Testis (tissue), 5 donors: ENCODE measurements at places on chromosomes 12 and 14.

DNA sequence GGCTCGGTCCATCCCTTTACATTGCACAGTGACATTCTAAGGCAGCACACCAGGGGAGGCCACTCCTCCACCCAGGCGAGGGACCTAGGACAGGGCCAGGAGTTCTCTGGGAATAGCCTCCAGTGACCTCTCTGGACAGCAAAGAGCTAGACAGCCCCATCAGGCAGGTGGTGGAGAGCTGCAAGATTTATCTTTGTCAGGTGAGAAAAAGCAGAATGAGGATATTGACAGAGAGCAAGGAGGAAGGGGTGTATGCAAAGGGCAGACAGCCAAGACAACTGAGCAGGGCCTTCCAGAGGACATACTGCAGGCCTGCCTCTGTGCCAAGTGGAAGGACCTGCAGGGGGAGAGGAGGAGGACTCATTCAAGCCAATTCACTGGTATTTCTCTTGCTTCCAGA lies 112.4 kb upstream of the MAX start:
- peak; percentile 45 for DNase-seq

GRCh38 chr12:120453977-120454376 lies 7.7 kb downstream of the GATC start:
- DNase-seq = no peak

DNA sequence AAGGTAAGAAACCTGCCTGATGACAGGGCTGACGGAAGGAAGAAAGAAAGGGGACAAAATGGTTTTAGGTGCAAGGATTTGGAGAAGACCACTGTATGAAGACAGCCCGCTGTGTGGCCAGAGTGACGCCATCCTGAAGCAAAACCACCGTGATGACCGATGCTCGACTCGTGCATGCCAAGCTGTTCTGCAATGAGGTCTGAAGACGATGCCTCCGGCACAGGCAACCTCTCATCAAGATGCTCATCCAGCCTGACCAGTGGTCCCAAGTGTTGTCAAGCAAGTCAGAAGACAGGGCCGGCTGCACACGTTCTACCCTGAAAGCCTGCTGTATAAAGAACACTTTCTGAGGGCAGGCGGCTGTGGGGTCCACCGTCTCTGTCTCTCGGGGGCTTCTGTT lies 34.8 kb downstream of the STX2 start:
- no peak for DNase-seq

DNA sequence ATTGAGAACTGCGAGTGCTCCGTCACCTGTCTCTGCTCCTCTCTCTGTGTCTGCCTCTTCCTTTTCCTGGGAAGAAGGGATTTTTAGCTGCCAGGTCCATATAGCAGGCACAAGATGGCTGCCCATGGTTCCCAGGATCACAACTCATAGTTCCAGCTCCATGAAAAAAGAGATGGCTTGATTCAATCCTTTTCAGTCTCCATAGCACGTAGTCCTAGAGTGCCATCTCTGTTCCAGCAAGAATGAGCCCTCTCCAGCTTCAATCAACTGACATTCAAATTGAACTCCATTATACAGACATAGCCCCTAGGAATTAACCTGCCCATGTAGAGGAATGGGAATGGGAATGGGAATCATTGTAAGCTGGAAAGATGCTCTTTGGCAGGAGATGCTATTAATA lies 34.7 kb upstream of the RTRAF start:
- DNase-seq = no peak

- DNase-seq = no peak
Measured at GRCh38 chr12:122840580-122841513, 5.6 kb downstream of the HIP1R start.

GRCh38 chr12:130707571-130707891 lies 8.6 kb downstream of the RIMBP2 start:
- no peak for DNase-seq

GRCh38 chr12:587132-588023 lies 75.9 kb downstream of the NINJ2 start:
- no peak for DNase-seq

GRCh38 chr12:110316861-110317260 lies 35.8 kb downstream of the ATP2A2 start:
- DNase-seq = no peak

DNA sequence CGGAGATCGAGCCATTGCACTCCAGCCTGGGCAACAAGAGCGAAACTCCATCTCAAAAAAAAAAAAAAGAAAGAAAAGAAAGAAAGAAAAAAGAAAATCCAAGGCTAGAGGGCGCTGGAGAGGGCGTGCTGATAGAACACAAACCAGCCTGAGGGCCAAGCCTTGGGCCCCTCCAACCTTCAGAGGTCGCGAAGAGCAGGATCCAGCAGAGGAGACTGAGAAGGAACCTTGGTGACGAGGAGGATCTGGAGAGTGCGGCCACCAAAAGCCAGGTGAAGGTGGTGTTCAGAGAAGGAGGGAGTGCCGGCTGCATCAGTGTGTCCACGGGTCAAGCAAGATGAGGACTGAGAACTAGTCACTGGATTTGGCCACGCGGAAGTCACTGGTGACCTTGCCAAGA lies 4.1 kb upstream of the DYNC1H1 start:
- no peak for DNase-seq

DNA sequence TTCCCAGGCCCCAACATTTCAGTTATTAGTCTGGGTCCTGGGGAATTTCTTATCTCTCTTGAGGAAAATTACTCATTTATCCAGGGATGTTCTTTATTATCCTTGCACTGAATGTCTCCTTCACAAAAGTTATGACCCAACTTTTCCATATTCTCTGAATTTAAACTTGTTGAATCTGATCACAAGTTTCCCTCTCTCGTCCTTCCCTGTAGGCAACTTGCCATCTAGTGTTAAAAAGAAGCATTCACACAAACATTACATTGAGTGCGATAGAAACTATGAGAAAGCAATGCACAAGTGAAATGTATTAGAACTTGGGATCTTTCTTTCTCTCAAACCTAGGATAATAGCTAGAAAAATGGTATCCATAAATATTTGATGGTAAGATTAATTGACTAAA lies 608.4 kb downstream of the FSCB start:
- no peak for DNase-seq

- no peak for DNase-seq
Measured at GRCh38 chr14:104682107-104682593, 7.3 kb upstream of the INF2 start.

DNA sequence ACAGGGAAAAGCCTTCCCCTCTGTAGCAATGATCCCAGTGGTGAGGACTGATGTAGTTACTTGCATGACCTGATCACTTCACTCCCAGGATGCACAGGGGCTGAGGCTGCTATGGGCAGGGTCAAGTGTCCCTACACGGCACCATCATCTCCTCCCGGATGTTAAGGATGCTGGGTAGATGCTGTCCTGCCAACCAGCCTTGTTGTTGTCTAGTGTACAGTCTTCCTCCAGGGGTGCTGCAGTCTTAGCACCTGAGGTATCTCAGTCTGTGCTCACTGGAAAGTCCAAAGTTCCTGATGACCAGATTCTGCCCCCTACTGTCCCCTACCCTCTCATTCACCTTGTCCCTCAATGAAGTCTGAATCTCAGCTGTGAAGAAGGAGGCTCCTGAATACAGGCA lies 20.1 kb downstream of the CPM start:
- no peak for DNase-seq

GRCh38 chr14:99562856-99563748 lies 40.9 kb downstream of the CCDC85C start:
- peak; percentile 86 for DNase-seq

- no peak for DNase-seq
Measured at GRCh38 chr12:101850199-101850598, 19.4 kb upstream of the GNPTAB start.
